ENCODE measurements at places on chromosomes 5 and 9.

DNA sequence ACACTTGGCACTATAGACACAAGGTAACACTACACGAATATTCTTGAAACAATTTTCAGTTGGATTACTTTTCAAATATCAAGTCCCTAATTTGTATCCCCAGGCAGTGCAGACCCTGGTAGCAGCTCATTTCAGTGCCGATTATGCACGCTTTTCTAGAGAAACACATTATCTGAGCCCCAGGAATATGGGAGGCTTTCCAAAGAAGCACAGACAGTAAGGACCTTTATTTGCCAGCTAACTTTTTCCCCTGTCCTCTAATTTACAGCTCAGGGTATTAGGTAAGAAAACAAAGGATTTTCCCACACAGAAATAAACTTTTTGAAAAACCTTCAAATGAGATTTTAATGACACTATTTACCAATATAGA is 852.3 kb upstream of the DMAC1 start:
- DNase-seq: no peak

DNA sequence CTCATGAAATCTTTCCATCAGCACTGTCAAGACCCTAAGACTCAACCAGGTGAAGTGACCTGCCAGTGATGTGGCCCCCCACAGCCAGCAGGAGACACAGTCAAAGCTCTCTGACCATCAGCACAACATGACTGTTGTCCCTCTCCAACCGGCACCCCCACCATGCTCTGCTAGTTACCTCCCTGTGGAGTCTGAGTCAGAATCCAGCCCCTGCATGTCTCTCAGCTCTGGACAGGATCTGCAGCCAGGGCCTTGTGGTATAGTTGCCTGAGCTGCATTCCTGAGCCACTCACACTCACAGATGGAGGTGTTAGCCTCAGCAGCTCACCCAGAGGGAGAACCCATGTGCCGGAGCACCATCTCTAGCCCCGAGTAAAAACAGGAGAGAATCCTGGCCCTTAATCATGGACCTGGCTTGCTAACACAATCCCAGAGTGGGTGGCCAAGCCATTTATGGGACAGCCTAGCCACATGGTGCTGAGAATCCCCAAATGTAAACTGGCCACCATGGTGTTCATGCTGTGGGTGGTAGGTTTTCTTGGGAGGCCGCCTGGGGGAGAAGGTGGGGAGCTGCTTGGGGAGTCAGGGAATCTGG is 237.8 kb downstream of the PAPPA start:
- no peak for DNase-seq

GRCh38 chr5:157554179-157555036 is 21.2 kb downstream of the ADAM19 start:
- DNase-seq: no peak

DNA sequence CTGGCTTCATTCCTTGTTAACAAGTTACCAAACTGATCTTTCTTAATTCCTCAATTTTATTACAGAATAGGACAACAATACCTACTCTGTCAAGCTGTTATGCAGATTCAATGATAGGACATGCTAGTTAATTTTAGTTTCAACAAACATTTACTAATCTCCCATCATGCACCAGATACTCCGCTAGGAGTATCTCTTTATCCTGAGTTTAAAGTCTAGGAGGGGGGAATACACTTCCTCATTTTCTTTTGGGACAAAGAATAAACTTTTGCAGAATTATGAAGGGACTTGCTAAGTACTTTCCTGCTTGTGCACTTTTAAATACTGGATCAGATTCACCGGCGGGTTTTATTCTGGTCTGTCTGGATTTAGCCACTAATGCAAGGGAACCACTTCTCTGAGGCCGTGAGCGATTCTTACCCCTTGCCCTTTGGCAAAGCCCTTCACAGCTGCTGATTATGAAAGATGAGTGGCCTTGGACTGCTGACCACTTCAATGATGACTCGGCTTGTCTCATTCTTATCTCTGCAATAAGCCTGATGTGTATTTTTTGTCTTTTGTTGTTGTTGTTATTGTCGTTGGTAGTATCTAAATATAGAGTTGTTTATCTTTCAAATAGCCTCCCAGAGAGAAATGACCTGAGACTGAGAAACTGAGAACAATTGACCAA is 73.9 kb downstream of the RMI1 start:
- no peak for DNase-seq

- no peak for DNase-seq
These were observed 59.6 kb upstream of the LIFR start for GRCh38 chr5:38615981-38616451.

DNA sequence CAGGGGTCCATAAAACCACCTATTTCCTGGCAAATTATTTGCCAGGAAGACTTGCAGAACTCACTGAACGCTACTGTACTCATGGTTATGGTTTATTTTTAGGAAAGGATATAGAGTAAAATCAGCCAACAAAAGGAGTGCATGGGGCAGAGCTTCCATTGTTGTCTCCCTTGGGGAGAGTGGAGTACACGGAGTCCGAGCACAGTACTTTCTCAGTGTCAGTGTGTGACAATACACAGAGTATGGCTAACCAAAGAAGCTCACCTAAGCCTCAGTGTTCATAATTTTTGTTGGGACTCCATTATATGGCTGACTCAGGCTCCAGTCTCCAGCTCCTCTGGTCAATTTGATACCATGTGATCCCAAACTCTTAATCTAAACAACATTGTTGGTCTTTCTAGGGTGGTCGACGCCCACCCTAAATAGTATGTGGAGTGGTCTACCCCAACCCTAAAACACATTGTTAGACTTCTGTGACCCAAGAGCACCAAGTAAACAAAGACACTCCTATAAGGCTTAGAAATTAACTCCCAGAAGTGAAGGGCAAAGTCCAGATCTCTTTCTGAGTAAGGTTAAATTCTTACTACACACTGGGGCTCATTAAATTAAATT is 74.9 kb downstream of the SLC44A1 start:
- no peak for DNase-seq

DNA sequence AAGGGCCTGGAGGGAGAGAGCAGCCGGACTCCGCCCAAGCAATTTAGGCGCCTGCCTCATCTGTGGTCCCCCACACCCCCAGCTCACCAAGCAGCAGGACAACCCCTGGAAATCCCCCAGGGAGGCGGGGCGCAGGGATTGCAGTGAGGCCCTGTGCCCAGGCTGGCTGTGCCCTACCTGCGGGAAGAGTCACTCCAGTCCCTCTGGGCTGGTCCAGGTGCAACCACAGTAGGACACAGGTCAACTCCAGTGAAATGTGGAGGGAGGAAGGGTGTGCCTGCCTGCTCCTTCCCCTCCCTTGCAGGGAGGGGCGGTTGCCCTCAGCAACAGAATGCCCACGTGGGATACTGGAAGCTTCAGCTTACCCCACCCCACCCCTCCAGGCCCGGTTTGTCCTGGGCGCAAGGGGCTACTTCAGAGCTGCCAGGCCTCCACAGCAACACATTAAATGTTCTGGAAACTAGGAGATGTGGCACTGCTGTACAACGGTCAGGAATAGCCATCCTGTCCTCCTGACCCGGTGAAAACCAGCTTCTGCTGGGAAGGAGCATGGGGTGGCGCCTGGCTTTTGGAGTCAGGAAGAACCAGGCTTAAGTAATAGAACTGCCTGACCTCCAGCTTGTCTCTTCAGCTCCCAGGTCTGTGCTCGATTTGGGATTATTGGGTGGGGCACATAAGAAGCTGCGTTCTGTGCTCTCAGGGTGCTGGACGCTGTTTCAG is 22.5 kb downstream of the ABO start:
- DNase-seq: no peak

DNA sequence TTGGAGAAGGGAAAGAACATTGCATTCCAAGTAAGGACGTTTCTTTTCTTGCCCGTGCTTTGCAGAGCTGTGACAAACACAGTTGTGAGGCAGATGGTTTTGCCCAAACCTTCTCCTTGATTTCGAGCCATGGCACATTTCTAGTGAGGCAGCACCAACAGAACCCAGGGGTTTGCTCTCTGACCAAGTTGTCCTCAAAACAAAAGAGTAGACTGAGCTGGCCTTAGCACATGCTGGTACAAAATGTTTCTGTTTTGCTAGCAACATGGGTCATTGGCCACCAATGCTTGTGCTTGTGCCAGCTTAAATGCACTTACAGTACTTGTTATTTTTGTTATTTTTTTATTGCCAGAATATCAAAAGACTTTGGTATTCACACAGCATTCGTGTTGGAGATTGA is 328.8 kb downstream of the GADD45G start:
- no peak for DNase-seq

- no peak for DNase-seq
These were observed 4.0 kb downstream of the MAT2B start for GRCh38 chr5:163509291-163509951.

DNA sequence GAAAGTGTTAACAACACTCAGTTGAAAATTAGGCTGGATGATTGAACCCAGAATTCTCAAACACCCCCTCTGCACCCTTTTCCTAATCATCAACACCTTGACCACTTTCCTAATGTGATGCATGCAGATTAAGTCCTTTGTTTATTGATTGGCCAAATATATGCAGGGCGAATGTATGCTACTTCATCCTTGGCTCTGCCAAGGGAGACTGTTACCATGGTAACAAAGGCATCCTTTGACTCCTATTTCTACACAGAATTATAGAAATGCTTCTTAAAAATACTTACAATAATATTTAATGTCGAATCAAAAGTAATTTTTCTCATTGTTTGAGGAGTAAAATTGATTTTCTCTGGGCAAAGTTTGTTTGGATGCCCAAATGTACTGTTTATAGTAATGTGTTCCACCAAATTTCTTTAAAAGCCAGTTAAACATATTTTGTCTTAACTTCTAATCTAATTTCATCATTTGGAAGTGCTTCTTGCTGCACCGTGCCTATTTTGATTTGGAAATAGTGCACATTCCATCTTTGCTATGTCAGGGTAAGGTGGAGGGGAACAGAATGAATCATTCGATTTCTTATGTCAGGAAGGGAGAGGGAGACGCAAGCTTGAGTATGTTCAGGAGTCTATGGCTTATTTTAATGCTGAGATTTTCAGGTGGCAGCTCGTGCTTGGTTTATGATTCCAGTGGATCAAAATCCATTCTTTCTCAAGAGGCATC is 1384.3 kb upstream of the WWC1 start:
- DNase-seq: no peak

DNA sequence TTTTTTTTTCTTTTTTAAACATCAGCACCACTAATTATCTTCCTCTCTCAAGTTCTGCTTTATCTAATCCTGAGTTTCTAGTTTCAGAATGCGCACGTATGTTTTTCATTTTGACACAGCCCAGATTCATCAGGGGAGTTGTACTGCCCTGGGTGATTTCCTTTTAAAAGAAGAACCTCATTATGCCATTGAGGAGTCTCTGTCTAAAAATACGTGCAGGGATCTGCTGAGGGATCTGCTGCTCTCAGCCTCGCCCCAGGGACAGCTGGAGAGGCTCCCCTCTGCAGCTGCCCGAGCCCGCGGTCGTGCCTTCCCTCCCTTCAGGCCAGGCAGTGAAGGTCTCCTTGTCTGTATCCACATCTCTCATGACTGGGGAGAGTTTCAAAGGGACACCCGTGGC is 273.1 kb downstream of the ARHGEF28 start:
- no peak for DNase-seq

GRCh38 chr5:125209650-125210049 is 463.2 kb upstream of the ZNF608 start:
- no peak for DNase-seq

- DNase-seq: no peak
These were observed 20.4 kb upstream of the RPS14 start for GRCh38 chr5:150469718-150470469.

GRCh38 chr9:26695298-26695622 is 197.3 kb downstream of the CAAP1 start:
- DNase-seq: no peak

- no peak for DNase-seq
These were observed 3.7 kb downstream of the TXN start for GRCh38 chr9:110252509-110253139.

- no peak for DNase-seq
These were observed 147.6 kb upstream of the SPRY4 start for GRCh38 chr5:142472306-142472951.

- no peak for DNase-seq
These were observed 1101.8 kb downstream of the TAF11L14 start for GRCh38 chr5:18736051-18736398.

DNA sequence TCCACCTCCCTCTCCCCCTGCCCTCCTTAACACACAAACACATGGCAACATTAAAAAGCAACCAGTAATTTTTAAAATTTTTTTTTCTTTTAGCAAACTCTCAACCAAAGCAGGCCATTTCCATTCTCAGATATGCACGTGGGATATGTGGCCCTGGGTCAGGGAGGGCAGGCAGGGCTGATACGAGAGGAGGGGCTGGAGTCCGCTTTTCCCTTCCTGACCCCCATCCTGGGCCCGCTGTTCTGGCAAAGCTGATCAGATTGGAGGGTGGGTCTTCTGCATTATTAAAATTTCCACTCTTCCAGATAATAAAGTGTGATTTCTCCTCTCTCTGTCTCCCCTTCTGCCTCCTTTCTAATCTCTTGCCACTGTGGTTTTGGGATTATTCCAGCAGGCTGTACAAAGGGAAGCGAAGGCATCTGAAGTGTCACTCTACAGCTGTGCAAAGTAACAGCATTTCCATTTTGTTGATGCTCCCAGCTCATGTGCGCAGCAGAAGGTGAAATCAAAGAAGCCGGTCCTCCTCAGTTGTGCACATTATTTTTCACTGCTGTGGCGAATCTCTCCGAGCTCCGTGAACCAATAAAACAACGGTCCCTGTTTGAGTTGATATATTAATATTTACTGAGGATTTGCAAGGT is 12.0 kb downstream of the IRX1 start:
- DNase-seq: no peak

DNA sequence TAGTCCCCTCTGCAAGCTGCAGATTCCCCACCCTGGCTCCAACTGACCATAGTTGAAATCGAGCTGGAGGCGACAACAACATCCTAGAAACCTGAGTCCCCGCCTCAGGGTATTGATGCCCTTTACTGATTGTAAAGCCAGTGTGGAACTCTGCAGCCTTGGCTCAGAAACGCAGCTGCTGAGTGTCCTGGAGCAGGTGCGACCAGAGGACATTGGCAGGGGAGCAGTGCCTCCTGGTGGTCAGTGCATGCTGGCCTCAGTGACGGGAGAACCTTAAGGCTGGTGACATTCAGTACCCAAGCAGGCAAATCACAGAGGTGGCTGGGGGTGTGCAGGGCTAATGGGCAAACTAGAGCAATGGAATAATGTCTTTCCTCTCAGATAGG is 20.4 kb upstream of the ZNF354B start:
- no peak for DNase-seq

GRCh38 chr9:69502671-69503301 is 169.4 kb downstream of the APBA1 start:
- DNase-seq: no peak

DNA sequence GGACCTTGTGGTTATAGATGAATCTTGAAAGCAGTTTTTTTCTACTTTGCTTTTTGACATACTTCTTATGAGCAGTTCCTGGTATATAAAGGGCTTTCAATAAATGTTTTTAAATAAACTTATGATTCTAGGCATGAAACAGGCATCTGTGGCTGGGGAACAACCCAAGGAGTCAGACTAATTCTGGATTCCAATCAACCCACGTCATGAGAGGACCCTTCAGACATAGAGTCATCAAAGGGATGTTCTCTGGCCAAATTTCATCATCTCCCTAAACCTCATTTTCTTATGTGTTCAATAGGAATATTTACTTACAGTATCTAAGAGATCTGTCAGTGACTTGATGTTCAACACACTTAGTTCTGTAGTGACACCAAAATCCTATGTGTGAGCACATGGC is 243.8 kb upstream of the ZNF462 start:
- DNase-seq: no peak

- DNase-seq: no peak
These were observed 98.4 kb downstream of the CRB2 start for GRCh38 chr9:123454361-123454760.

All from esophagus squamous epithelium (tissue), 5 donors.